ENCODE measurements at places on chromosomes 3 and 15. TPM values are rescaled to one million over a fixed set of nuclear protein-coding genes. Genes with fewer than 3 reads are reported as not detected.

DNA sequence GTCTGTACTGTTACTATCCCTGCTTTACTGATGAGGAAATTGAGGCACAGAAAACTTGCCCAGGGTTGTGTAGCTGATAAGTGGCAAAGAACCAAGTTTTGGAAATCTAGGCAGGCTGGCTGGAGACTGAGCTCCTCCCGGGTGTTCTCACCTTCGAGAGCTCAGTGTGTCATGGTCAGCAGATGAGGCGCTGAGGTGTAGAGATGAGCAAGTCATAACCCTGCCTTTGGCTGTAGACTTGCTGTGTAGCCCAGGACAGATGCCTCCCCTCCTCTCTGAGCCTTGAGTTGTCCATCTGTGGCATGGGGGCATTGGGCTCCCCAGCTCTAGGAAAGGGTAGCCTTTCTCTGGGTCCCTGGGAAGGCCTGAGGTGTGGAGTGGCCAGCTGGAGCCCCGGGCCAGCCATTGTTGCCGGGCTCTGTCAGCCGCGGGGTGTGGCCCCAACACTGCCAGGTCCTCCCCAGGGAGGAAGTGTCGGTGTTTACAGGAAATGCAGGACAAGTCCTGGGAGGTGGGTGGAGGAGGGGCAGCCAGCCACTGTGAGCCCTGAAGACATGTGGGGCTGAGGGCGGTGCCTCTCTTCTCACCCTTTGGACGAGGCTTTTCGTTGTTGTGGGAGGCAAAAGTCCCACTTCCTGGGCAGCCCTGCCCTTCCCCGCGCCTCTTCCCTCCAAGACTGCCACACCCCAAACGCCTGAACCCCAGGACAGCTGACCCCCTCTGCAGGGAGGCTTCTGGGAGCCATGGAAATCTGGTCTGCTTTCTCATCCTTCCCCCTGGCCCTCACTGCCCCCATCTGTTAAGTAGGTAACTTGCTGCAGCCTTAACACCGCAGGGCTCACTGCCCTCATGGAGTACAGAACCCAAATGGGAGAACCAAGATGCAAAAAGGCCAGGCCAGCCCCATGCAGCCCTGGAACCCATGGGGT is 29.1 kb downstream of the FGD5 start:
- no peak overlapping the region for H3K4me3 ChIP-seq
- no peaks in the 10 kb centered on the region for H3K36me3 ChIP-seq

- no peak for DNase-seq
- peaks cover 70% of the 10 kb centered on the region for H3K4me1 ChIP-seq
- H3K27me3 ChIP-seq, result no peaks in the 10 kb centered on the region
- H3K4me3 ChIP-seq, result no peak overlapping the region
- peaks cover 6% of the 10 kb centered on the region for H3K36me3 ChIP-seq
These were observed 227.6 kb upstream of the BHLHE40 start for GRCh38 chr3:4751502-4752101.

DNA sequence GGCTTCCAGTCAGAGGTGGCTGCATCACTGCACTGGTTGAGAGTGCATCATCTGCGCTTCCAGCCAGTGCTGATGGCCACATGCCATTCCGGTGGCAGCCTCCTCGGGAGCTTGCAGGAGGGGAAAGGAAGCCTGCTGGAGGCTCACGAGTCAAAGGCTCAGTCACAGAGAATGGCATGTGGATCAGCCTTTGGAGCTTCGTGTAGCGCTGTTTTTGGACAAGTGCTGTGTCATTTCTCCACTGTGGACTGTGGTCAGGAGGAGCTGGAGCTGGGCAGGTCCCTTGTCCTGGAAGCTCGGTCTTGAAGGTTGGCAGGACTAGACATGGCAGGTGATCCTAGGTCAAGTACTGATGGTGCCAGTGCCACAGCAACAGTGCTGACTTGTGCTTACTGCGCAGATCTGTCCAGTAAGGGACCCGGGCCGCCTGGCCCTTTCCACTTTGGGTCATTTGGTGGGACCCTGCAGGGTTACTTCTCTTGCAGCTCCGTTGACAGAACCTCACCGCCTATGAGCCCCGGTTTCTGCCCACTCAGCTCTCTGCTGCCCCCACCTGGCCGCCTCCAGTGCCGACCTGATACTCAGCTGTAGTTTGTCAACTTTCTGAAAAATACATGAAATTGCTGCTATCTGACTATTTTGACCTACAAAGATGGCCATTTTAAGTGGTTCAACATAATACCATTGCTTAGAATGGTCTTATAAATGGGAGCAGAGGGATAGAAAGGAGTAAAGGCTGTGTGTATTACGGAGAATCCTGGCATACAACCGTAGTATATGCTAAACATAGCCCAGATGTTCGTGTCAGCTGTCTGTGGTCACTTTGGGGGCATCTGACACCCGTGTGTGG is 27.6 kb upstream of the TRPM1 start:
- H3K27ac ChIP-seq, result no peak overlapping the region
- DNase-seq, result peak; percentile 77
- no peaks in the 10 kb centered on the region for H3K4me1 ChIP-seq

DNA sequence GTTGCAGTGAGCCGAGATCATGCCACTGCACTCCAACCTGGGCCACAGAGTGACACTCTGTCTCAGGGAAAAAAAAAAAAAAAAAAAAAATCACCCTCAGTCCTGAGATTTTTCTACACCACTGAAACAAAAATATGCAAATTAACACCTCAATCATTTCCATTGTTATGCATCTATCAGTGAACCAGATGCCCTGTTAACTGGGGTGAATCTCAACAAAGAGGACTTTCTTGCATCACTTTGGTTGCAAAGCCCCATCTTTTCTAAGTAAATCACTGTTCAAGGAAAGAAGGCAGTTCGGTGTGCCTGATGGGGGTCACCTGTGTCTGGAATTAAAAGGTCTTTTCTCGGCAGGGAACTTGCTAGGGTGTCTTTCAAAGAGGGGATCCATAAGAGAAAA is 421.6 kb downstream of the EPHB1 start:
- no peaks in the 10 kb centered on the region for H3K4me1 ChIP-seq
- no peaks in the 10 kb centered on the region for H3K27me3 ChIP-seq
- no peak overlapping the region for H3K4me3 ChIP-seq
- no peaks in the 10 kb centered on the region for H3K36me3 ChIP-seq
- DNase-seq, result no peak

DNA sequence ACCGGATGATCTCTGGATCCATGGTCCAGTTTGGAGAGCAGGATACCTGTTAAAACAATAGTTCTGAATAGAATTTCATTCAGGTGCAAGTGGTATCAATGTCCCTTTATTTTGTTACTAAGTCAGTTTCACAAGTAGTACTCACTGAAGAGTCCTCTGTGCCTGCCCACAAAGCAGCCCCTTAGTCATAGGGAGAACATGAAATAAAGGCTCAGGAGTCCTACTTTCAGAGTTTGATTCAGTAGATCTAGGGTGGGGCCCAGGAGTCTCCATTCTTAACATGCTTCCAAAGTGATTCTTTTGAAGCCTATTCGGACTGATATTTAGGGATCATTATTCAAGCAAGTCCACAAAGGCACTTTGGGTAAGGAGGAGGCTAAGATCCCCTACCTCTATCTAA is 79.8 kb upstream of the ACKR4 start:
- H3K4me1 ChIP-seq, result no peaks in the 10 kb centered on the region
- no peak for DNase-seq

GRCh38 chr3:100545371-100545770 is 53.0 kb downstream of the TMEM45A start:
- H3K27ac ChIP-seq, result no peak overlapping the region
- no peaks in the 10 kb centered on the region for H3K4me1 ChIP-seq
- DNase-seq, result no peak
- no peak overlapping the region for H3K4me3 ChIP-seq
- H3K27me3 ChIP-seq, result peaks cover 4% of the 10 kb centered on the region
- H3K36me3 ChIP-seq, result peaks cover 7% of the 10 kb centered on the region

DNA sequence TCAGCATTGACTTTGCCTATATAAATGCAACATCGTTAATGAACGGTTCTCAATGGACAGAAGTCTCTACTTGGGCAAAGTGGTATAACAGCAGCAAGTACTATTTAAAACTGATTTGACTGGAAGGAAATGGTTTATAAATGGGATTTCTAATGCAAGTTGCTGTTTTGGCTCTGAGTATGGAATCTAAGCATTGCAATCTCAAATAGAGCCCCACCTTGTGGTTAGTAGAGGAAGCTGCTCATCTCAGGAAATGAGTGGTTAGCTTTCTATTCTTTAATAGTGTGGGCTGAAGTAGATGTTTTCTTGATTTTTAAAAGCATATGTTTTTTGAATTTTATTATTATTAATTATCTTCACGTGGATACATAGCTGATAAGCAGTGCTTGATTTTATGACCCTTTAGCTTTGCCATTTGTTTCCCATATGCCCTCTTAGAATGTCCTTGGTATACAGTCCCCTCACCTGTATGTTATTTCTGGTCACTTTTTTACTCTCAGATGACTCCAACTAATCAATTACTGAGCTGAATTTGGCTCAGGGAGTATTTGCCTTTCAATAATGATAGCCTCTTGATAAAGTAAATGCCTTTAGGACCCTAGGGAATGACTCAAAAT is 67.1 kb downstream of the OXSM start:
- no peak overlapping the region for H3K27ac ChIP-seq
- no peaks in the 10 kb centered on the region for H3K27me3 ChIP-seq
- DNase-seq, result peak; percentile 12

- no peak overlapping the region for H3K4me3 ChIP-seq
- H3K27me3 ChIP-seq, result no peaks in the 10 kb centered on the region
- H3K27ac ChIP-seq, result no peak overlapping the region
- DNase-seq, result no peak
- no peaks in the 10 kb centered on the region for H3K36me3 ChIP-seq
These were observed 99.9 kb downstream of the CD200R1L start for GRCh38 chr3:112746675-112747280.

Gene CELSR3
- 7.9 TPM for total RNA-seq

Gene CCR3
- not detected for total RNA-seq
